Liver (tissue), 10 donors: ENCODE measurements at places on chromosomes 2 and 18. TPM values are rescaled to one million over a fixed set of nuclear protein-coding genes. Genes with fewer than 3 reads are reported as not detected.

- DNase-seq, result no peak
Observed at GRCh38 chr2:172253190-172254052, 150.7 kb upstream of the DLX2 start.

DNA sequence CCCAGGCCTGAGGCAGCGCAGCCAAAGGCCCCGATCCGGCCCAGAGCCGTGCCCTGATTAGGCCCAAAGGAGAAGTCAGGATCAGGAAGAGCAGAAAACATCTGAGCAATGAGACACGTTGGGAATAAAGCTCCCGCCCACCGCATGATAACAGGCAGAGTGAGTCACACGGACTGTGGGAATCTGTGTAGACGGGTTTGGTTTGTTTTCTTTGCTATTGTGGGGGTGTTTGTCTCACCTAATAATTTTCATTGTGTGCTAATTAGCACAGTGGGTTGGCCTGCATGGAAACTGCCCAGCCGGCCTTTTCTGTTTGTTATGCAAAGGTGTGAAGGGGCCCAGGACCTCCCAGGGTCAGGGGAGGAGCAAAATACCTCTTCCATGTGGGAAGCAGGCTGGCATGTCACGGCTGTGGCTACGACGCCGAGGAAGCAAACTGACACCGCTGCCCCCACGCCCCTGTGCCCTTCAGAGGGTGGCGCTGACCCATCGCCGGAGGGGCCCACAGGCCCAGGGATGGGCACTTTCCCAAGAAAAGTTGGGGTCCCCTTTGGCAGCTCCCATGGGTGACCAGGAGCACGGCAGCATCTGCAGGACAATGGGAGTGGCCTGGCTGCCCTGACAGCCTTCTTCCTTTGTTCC lies 68.4 kb upstream of the CTDP1 start:
- DNase-seq, result no peak

The C2orf72 gene
- 33.2 TPM for polyA plus RNA-seq

The MYL1 gene
- polyA plus RNA-seq, result not detected
